ENCODE measurements at places on chromosomes 12 and 14.

DNA sequence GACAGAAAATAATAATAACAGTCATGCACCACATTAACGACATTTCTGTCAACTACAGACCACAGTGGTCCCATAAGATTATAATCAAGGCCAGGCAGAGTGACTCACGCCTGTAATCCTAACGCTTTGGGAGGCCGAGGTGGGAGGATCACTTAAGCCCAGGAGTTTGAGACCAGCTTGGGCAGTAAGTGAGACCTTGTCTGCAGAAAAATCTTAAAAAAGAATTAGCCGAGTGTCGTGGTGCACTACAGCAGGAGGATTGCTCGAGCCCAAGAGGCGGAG lies 8.6 kb downstream of the NAB2 start:
- DNase-seq = no peak

GRCh38 chr12:32522331-32523221 lies 123.2 kb downstream of the FGD4 start:
- DNase-seq = no peak

GRCh38 chr12:128459067-128459466 lies 192.1 kb downstream of the TMEM132C start:
- no peak for DNase-seq

- DNase-seq = no peak
Measured at GRCh38 chr14:74392616-74393570, 33.1 kb downstream of the SYNDIG1L start.

DNA sequence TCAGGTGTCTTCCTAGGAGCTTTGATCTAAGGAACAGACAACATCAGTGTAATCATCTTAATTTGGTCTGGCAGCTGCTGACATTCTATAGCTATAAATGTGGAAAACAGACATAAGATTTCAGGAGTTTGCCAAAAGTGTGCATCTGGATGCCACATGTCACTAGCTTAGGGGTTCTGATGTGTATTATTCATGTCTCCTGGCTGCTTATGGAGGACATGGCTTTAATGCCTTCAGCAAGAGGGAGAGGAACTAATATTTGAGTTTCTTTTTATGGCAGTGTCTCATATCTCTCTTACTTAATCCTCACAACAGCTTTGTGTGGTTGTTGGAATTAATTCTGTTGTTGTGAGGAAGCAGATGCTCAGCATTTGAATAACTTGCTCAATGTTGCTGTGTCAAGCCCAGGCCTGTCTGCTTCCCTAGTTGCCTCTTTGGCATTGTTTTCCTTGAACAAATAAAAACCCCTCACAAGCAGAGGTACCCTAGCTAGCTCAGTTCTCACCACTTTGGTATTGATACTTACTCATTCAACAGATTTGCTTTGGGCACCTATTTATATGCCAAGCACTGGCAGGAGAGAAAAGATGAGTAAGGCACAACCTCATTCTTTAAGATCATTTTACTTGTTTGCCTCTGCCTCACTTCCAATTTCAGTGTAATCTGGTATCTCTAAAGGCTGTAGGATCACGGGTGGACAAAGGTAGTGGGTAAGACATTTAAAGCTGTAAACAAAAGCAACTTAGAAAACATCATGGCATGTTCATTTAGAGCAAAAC lies 39.8 kb upstream of the EID3 start:
- DNase-seq = peak; percentile 70

DNA sequence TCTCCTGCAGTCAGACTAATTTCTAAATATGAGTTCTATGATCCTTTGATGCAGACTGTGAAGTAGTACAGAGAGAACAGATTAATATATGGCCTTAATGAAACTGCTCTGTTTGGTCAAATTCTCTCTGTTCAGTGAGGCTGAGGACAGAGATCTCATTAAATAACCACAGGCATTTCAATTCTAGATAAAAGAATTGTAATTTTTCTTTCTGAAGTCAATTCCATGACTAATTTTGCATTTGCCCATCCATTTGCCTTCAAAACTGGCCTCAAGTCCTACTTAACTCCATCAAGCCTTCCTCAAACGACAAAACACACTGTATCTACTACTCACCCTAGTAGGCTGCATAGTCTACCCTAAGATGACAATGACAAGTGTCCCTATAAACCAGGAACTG lies 67.1 kb downstream of the DUSP16 start:
- no peak for DNase-seq

GRCh38 chr14:32666308-32666707 lies 272.4 kb upstream of the NPAS3 start:
- no peak for DNase-seq

DNA sequence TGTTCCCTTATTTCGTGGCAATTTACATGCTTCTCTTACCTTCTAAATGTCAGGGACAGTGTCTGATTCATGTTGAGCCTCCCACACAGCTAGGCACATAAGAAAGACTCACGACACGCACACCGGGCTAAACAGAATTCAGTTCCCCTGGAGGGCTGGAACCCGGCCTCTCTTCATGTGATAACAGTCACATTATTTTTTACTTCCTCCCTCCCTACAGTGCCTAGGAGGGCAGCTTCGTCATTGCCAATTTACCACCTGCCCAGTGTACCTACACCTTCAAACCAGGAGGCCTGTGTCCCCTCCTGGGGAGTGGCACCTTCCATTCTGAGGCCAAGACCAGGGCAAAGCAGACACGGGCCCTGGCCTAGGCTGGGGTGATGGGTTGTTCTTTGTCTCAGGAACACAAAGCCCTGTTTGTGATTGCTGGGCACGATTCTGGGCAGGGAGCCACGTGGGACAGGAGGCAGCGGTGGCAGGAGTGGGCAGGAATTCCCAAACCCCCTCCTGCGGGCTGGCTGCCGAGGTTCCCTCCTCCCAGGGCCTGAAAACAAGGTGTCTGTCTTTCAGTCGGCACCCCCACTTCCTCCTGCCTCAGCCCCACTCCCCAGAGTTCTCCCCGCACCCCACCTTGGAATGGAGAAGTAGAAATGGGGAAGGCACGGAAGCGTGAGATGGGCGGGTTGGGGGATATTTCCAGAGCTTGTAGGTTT lies 6.8 kb upstream of the RASAL1 start:
- no peak for DNase-seq
